CD4-positive, alpha-beta T cell treated with Interleukin-15 for 1 hour (primary cell): ENCODE measurements at places on chromosomes 2 and 18.

GRCh38 chr2:224646242-224646846, 61.2 kb upstream of the CUL3 start:
- DNase-seq, result no peak

GRCh38 chr2:69581774-69582581, 61.6 kb downstream of the AAK1 start:
- DNase-seq, result no peak

DNA sequence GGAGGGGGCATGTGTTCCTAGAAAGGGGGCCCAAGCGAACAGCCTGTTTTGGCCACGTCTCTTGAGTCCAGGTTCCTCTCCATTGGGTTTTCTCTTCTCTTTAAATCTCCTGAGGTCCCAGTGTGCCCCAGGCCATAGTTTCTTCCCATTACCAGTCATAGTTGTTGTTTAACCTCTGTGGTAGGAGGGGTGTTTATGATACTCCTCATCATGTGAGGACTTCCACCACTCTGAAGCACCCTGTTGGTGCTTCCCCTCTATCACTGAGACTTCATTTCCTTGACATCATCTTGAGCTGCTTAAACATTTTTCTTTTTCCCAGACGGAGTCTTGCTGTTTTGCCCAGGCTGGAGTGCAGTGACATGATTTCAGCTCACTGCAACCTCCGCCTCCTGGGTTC, 45.9 kb downstream of the WIPF1 start:
- no peak for DNase-seq

GRCh38 chr2:212682937-212683336, 144.3 kb upstream of the ERBB4 start:
- no peak for DNase-seq

DNA sequence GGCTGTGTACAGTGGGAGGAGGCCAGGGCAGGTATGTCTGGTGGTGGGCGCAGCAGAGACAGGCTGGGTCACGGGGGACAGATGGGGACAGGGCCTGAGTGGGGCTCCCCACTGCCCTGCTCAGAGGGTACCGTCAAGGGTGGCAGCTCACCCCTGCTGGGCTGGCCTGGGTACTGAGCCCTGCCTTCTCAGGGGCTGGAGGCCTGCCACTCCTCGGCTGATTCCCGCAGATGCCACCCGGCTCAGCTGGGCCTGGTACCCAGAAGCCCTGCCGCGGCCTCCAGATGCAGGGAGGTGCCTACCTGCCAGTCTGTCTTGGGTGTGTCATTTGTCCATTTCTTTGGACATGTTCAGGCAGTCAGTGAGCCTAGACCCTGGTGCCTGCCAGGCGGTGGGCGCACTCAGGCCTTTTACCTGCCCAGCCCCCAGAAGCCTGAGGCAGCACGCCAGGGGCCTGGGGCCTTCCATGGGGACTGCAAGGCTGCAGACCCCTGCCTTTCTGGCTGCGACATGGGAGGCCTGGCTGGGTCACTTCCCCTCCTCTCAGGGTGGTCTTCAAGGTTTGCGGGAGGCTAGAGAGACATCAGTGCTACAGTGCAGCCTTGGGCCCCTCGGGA, 3.3 kb downstream of the SNORC start:
- no peak for DNase-seq

- DNase-seq, result no peak
Measured at GRCh38 chr18:78192054-78192453, 787.6 kb upstream of the SALL3 start.
